ENCODE measurements at places on chromosomes 2 and 18. TPM values are rescaled to one million over a fixed set of nuclear protein-coding genes. Genes with fewer than 3 reads are reported as not detected.

Gene CD28
- 2.5 TPM for total RNA-seq

Gene EPAS1
- 262 TPM for total RNA-seq

Gene ANKRD62
- total RNA-seq: not detected

DNA sequence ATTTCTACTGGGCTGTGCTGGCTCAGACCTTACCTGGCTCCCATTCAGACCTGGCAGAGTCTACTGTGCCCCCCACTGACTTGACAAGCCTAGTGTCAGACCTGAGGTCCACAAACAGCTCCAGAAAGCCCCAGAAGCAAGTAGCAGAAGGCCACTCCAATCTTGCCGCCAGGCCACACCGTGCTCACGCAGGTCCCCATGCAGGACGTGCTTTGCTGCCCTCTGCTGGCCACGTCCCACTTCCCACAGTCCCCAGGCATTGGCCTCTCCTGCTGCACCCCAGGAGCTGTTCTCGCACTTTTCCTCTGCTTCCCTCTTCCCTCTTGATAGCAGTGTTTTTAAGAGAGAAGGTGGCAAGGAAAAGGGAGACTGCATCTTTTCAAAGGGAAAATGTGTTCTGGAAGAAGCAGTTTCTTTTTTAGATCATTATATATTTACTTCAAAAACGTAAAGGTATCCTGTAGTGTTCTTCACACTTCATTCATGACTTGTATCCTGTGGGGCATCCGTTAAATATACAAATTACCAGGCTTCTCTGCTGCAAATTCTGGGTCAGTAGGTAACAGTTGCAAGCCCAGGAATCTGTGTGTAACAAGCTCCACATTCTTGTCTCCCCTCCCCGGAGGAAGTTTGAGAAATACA is 81.4 kb upstream of the PAPOLG start:
- DNase-seq: peak; percentile 87

- no peak for DNase-seq
These were observed 256.0 kb downstream of the BCL11A start for GRCh38 chr2:60297296-60298005.

DNA sequence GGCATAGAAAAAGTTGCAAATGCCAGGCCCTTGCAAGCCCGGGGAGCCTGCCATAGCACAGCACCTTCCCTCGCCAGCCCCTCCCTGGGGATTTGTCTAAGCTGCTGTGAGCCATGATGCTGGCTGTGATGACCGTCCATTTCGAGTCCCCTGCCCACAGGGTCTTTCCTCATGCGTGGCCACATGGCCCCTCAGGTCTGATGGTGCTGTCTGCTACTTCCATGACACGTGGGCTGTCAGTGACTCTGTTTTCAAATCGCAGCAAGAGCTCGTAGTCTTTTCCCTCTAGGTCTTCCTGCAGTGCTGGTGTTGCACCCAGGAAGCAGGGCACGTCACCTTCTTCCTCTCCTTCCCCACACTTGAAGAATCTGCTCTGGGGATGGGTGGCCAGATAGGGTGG is 15.5 kb upstream of the GNAL start:
- DNase-seq: no peak

- no peak for DNase-seq
These were observed 40.5 kb downstream of the SCN9A start for GRCh38 chr2:166335284-166335683.

GRCh38 chr2:17765398-17765797 is 11.5 kb downstream of the GEN1 start:
- DNase-seq: no peak

Measured in left cardiac atrium (tissue), 4 donors.